ENCODE measurements at places on chromosomes 12 and 14.

DNA sequence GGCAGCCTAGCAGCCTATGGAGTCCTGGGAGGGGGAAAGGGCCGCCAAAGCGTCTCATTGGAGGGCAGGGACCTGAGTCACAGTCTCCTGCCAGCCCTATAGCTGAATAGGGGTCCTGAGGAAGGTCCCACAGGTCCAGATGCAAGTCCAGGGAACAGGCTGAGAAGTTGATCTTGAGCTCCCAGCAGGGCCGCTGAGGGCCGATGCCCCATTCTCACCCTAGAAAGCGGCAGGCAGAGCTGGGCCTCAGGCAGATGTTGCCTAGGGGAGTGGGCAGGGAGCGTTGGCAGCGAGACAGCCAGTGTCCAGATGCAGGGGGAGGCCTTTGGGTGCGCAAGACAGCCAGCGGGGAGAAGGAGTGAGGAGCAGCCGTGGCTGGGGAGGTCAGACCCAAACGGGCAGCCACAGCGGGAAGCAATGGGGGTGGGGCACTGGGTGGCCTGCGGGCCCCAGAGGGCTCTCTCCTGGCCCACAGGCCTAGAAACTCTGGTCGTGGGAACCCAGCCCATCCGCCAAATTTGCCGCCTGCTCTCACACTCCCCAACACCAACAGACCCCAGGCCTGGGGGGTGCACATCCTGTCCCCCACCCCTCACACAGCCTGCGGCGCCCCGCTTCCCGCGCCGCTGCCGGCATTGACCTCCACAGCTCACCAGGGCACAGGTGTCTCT lies 1.1 kb downstream of the HDAC7 start:
- no peak for DNase-seq

GRCh38 chr14:83594874-83595273 lies 1935.1 kb upstream of the FLRT2 start:
- no peak for DNase-seq

DNA sequence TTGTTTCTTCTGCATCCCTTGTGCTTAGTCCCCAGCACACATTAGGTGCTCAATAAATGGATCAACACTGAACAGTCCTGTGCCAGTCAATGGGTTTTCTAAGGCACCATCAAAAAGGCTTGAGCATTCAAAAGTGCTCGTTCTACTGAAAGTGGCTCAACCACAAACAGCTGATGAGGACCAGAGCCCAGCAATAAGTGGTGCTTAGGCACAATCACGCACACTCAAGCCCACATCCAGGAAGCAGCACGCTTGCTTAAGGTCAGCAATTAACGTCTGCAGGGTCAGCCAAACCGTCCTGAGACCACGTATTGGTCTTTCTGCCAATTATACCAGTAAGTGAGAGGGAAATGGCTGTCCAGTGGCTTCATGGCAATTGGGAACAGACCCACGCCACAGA lies 56.5 kb downstream of the PRIMA1 start:
- no peak for DNase-seq

- DNase-seq, result no peak
Measured at GRCh38 chr14:92599811-92600210, 86.2 kb downstream of the RIN3 start.

DNA sequence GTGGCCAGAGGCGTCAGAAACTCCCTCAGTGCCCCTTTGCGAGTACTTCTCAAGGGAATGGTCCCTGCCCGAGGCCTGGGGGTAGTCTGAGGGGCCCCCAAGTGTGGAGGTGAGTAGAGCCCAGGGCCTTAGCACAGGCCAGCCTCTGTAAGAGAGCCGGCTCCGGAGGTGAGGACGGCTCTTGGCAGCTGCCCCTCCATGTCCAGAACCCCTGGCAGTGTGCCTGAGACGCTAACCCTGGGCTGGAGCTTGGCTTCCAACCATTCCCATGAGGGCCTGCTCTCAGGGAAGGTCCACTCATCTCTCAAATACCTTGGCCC lies 61.7 kb downstream of the PRMT8 start:
- DNase-seq, result no peak

DNA sequence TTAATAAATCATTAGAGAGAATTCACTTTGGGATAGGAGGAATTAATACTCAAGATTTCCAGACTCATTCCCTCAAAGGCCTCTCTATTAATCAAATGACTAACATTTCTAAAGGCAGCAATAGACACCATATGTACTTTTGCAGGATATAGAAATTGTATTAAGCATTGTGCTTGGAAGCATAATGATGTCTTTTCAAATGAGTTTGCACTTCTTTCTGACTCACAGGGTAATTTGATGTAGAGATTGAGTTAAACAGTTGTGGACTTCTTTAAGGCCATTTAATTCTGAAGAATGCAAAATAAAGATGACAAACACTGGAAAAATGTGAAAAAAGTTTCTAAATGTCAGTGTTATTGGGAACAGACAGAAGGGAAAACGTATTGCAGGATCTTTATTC lies 63.4 kb upstream of the CSRP2 start:
- DNase-seq, result no peak

- DNase-seq, result no peak
Measured at GRCh38 chr12:95462551-95462950, 11.4 kb upstream of the METAP2 start.

GRCh38 chr12:59004456-59004855 lies 84.2 kb upstream of the LRIG3 start:
- DNase-seq, result no peak

Measured in pons (tissue), 1 donor.